ENCODE measurements at places on chromosomes 3 and 15.

GRCh38 chr15:60800299-60801072 is 321.5 kb upstream of the ICE2 start:
- peak; percentile 2 for DNase-seq

GRCh38 chr3:179672918-179673317 is 20.1 kb downstream of the USP13 start:
- no peak for DNase-seq

- no peak for DNase-seq
Observed at GRCh38 chr3:16168211-16168610, 6.3 kb upstream of the GALNT15 start.

DNA sequence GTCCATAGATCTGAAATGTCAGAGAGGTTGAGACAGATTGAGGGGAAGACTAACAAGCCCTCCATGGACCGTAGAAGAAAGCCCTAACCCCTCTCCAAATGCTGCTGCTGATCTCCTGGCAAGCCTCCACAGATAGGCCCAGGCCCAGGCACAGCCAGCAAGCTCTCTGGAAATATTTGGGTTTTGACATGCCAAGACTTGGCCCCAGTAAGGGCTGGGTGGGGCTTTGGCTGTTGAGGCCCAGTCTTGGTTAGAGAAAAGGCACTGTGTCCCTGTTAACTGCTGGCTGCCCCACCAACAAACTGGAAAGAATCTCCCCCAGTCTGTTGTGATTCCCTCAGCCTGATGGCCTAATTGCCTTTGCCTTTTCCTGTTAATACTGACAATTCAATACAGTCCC is 208.8 kb upstream of the CTDSPL start:
- no peak for DNase-seq

DNA sequence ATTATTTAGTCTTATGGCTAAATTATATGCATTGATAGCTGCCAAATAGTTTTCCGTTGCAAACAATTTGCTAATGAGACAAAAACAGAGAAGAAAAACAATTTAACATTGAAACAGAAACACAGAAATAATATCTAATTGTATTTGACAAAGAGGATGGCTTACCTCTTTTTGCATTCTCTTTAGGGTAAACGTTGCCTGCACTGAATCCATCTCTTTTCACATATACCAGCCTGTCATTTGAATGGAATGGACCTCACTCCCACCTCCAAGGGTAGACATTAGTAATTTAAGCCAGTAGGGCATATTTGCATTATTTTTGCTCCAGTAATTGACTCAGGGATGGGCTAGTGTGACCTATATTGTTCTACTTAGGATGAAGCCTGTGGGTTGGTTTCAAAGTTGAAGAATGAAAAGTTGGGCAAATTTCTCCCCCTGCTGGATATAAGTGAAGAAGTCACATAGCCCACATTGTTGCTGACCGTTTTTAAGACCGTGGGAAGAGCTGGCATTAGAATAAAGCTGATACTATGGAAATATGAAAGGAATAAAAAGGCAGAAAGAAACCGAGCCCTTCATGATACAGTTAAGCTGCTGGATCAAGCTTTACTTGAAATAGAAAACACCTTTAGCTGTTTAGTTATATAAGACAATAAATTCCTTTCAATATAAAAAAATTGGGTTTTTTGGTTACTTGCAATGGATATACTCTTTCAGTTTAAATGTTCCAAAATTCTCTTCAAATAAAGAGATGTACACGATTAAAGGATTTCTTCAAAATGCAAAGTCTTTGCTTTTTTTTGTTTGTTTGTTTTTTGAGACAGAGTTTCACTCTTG is 26.9 kb downstream of the PIERCE2 start:
- peak; percentile 39 for DNase-seq

GRCh38 chr3:187740421-187741399 is 4.6 kb downstream of the BCL6 start:
- no peak for DNase-seq

DNA sequence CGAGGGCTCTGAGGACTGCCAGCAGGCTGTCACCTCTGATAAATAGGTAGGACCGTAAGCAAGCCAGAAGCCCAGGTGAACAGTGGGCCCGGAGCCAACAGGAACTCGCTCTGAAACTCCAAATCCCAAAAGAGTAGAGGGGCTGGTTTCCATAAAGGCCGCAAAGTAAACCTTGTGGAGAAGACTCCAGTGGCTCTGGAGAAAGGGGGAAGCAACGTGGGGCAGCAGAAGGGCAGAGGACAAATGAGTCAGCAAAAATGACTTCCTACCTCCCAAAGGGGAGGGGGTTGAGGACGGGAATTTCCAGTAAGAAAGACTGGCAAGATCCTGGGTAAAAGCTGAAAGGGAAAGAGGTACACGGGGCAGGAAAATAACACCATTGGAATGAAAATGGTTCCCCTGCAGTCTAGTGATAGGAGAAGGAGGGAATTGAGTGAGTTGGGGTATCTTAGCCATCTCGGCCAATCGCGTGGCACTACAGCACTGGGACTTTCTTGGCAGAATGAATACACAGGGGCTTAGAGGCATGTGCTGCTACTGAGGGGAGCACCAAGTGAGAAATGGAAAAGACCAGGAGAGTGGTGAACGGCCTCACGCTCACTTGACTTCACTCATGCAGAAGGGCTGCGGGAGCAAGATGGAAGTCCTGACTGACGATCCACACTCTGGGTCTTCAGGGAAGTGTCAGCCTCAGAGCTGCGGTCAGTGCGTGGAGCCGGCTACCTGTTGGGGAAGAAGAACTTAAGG is 33.2 kb downstream of the BMF start:
- DNase-seq = no peak
